Osteoblast (primary cell): ENCODE measurements at places on chromosomes 3 and 15. TPM values are rescaled to one million over a fixed set of nuclear protein-coding genes. Genes with fewer than 3 reads are reported as not detected.
A peak's percentile ranks its signal among the peaks of the same experiment; 100 is the strongest.

GRCh38 chr15:81516461-81516860, 142.4 kb upstream of the TMC3 start:
- peak; percentile 44 for DNase-seq

- DNase-seq, result no peak
Observed at GRCh38 chr3:140007911-140008869, 73.2 kb downstream of the CLSTN2 start.

GRCh38 chr3:195319060-195319459, 48.1 kb upstream of the XXYLT1 start:
- DNase-seq, result no peak

GRCh38 chr3:172181932-172182586, 142.7 kb downstream of the FNDC3B start:
- no peak for DNase-seq

Gene WDR73
- total RNA-seq, result 34.5 and 35.1 TPM in 2 replicates
